Stimulated activated effector memory CD8-positive, alpha-beta T cell treated with anti-CD3 and anti-CD28 coated beads, Interleukin-12 subunit alpha, Interleukin-12 subunit beta, amount 100 ng/mL, for 72 hours (primary cell): ENCODE measurements at places on chromosomes 2 and 18.

- DNase-seq: no peak
These were observed 229.9 kb downstream of the AGPS start for GRCh38 chr2:177622521-177622920.

DNA sequence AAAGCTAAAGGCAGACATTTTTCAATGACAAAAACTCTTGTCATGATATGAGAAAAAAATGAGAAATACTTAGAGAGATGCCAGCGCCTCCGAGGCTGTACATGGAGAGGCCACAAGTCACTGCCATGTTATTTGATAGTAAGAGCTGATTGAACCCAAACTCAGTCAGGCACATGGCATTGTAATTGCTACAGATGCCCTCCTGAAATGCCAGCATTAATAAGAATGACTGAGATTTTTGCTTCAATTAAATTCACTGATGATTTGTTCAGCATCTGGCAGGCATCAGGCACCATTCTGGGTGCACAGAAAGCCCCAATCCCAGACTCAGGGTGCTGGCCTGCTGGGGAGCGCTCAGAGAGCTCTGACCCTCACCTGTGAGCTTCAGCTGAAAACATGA lies 129.0 kb upstream of the PXDN start:
- DNase-seq: no peak

DNA sequence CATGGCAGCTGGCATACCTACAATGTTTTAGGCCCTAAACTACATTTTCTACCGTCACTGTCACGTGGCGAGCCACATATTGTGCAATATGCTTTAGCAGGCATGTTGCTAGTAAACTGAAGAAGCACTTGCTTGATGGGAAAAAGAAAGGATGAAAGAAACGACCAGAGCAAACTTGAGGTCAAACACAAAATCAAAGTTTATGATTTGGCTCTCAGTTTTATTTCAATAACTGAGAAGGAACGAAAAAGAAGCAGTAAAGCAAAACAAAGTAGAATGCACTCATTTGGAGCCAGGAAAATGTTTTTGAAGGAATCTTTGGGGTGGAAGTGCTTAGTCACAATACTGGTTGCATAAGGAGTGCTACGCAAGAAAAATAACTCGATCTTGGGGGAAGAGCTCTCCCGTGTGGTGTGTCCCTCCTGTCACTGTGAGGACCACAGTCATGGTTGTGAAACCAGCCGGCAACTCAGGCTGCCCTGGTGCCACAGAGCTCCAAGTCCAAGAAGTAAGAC lies 349.8 kb downstream of the RBM43 start:
- DNase-seq: no peak

- DNase-seq: no peak
These were observed 1.5 kb downstream of the IER3IP1 start for GRCh38 chr18:47174545-47175116.
